Left colon (tissue), 2 donors: ENCODE measurements at places on chromosomes 2 and 18.

- no peak for DNase-seq
These were observed 8.5 kb downstream of the FAM161A start for GRCh38 chr2:61845320-61845719.

DNA sequence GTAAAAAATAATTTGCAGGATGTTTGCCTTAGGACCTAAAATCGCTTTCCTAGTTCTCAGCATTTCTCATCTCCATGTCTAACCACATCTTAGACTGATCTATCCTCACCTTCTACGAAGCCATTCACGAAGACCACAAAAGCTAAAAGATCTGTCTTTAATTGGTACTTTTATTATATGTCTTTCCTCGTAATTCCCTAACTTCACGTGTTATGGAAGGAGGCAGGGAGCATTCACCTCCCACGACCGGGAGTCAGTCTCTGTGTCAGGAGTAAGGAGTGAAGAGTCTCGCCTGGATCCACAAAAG, 1.6 kb downstream of the DLGAP1 start:
- DNase-seq: no peak

- DNase-seq: no peak
These were observed 15.4 kb upstream of the FAP start for GRCh38 chr2:162258686-162259085.

GRCh38 chr18:47888156-47888555, 42.3 kb downstream of the SMAD2 start:
- no peak for DNase-seq

DNA sequence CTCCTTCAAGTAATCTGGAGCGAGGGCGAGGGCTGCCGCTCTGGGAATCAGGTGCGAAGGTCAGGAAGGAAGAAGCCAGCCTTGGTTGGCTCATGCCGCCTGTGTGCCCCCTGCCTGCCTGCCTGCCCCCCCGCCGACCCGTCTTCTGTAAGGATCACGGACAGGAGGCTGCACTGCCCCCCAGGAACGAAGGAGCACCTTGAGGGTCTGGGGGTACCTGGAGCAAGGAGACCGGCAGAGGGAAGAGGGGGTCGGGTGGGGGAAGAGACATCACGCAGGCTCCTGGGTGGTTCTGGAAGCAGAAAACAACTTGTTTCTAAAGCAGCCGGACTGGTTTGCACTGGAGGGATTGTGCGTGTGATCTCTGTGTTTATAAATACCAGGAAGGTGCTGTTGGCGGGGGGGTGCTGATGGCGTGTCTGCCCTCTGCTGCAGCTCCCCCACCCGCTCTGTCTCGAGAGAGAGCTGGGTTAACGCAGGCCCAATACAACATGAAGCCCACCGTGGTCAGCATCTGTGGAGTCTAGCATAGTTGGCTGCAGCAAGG, 1.7 kb downstream of the FOSL2 start:
- DNase-seq: peak; percentile 76

GRCh38 chr2:231617059-231617926, 24.6 kb downstream of the TEX44 start:
- DNase-seq: peak; percentile 57

DNA sequence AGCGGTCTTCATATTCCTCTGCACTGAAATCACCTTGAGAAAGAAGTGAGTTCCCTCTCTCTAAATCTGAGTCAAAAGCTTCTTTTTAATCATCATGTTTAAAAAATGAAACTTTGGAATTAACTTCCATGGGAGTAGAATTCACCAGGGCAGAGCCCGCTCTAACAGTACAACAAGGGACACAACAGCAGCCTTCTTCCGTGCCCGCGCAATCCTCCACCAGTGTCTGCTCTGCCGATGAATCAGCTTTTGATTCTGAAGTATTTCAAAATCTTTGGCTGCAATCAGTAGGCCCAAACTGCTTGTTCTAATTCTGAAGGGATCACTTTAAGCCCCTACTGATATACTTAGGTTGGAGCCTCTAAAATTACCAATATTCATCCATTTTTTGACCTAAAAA, 76.9 kb downstream of the USP40 start:
- DNase-seq: no peak

DNA sequence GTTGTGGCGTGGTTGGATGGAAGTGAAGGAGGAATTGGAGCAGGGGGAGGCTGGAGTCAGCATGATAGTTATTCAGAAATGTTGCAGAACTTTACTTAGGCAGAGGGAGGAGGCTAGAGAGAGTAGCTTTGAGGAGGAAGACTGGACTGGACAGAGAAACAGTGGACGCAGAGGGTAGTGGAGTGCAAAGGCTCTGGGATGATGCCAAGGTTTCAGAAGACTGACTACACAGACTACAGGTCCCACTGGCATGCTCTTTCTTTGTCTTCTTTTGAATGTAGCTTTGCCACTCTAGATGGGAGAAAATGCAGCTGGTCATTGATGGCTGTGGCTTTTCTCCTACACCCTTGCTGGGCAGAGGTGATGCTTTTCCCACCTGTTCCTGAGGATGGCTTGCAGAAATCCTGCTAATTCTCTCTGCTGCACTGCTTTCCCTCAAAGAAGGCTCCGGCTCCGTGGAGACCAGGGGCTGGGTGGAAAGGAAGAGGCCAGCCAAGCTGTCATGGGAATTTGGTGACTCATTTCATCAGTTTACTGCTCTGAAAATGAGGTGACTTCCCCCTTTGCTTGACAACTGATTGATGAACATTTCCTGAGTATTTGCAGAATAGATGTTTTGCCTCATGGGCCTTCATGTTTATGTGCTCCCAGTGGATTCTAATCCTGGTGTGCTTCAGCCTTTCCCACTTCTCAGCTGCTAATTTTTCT, 42.4 kb downstream of the MEIS1 start:
- DNase-seq: no peak

- DNase-seq: no peak
These were observed 194.9 kb upstream of the POU3F3 start for GRCh38 chr2:104658904-104659591.

GRCh38 chr2:165401285-165401852, 68.1 kb upstream of the CSRNP3 start:
- no peak for DNase-seq

DNA sequence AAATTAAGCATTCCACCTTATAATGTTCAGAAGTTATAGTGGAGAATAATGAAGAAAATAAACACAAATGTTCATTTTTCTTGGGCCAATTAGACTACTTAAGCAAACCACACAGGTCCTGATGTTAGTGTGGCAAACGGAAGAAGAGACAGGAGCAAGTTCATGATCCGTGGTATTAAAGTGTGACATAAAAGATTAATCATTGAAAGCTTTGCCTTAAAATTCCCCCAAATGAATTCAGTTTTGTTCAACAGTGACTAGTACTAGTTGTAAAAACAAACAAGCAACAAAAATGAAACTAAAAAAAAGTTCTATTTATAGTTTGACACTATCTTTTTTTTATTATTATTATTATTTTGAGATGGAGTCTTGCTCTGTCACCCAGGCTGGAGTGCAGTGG, 73.7 kb downstream of the RFTN2 start:
- no peak for DNase-seq

DNA sequence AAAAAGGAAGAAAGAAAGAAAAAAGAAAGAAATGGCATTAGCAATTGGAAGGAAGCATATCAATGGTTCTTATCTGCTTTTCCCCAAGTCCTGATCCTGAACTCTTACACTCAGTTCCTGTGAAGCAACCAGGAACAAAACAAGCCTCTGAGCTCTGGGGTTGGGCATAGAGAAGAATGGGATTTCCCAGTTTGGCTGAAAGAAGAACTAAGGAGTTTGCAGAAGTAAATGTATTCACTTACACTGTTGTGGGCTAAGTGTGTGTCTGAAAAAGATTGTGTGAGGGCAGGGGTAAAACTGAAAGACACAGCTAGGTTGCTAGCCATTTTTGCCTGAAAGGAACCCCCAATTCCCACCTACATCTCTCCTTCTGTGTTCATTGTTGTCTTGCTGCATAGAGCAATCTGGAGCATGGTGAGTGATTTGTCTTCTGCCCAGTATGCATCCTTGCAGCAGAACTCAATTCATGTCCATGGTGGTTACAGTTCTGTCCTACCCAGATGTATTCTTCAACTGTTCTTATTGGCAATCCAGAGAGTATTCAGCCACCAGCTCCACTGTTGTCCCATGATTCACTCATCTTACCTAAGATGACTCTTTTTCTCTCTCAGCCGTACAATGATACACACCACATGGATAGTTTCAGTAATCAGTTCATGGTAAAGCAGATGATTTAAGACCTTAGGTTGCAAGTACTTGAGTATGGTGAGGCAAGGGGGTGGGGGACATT, 348.7 kb downstream of the ARHGAP15 start:
- DNase-seq: no peak

DNA sequence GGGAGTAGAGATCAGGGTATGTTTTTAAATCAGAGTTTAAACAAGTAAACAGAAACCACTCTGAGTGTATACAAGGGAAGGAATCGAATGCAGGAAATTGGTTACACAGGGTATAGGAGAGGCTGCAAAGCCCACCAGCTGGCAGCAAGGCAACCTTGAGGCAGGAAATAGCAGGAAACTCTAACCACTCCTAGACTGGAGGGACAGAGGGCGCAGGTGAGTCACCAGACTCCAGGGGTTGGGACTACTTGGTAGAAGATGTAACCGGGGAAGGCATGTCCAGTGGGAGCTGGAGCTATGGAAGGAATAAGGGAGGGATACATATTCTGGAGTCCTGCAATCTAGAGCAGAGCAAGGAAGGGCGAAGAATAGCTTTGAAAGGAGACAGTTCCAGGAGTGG, 152.3 kb downstream of the MEIS1 start:
- no peak for DNase-seq

DNA sequence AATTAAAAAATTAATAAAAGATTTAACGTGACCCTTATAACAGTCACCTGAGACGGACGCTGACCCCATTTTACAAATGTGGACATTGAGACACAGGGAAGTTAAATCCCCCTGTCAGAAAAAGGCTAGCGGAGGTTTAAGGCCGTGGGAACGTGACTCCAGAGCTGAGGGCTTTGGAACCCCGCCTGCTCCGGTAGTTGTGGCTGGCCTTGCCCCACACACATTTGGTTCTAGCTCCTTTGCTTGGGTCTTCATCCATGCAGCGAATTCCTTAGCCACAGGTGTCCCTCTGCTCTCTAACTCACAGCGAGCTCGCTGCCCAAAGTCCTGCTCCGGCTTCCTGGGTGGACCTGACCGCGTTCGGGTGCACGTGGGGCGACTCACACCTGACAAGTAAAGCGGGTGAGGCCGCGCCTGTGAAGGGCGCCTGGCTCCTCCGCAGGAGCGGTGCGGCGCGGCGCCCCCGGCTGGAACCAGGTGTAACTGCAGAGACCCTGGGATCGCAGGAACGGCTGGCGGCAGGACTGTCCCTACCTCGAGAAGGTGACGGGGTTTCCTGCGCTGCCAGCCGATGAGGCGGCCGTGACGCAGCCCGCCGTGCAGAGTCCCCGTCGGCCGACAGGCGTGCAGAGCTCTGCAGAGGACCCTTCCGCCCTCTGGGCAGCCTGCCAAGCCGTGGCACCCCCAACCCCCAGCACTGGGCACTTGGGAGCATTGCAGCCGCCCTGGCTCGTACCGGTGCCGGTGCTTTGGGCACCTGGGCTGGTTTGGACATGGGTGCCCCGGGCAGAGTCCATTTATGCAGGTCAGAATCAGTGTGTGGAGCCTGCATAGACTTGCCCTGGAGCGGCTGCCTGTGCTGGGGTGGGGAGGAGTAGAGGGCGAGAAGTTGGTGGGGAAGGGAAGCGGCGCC, 2.4 kb upstream of the PROC start:
- DNase-seq: peak; percentile 85

DNA sequence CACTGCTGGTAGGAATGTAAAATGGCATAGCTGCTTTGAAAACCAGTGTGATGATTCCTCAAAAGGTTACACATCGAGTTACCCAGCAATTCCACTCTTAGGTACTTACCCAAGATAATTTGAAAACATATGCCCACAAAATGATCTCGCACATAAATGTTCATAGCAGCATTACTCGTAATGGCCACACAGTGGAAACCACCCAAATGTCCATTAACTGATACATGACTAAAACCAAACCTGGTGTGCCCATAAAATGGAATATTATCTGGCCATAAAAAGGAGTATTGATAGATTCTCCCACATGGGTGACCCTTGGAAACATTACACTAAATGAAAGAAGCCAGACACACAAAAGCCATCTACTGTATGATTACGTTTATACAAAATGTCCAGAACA, 70.4 kb downstream of the ALPK2 start:
- DNase-seq: no peak

DNA sequence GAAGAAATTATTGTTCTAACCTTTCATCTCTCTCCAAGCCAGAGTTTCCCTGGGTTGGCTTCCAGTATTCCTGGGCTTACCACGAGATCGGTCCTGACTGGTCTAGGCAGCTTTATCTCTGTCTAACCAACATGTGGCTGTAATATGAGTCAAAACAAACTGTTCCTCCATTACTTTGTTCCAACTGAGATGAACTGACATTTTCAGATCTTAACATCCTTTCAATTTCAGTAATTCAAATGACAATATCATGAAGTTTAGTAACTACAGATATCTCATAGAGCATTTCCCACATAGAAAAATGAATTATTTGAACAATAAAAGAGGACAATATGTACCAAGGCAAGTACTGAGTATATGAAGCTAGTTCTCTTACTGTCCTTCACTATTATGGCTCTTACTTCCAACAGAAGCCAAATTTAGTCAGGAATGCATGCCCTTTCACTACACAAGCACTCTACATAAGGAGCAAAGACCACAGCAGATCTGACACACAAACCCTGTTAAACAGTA, 15.5 kb downstream of the SLC25A12 start:
- no peak for DNase-seq

DNA sequence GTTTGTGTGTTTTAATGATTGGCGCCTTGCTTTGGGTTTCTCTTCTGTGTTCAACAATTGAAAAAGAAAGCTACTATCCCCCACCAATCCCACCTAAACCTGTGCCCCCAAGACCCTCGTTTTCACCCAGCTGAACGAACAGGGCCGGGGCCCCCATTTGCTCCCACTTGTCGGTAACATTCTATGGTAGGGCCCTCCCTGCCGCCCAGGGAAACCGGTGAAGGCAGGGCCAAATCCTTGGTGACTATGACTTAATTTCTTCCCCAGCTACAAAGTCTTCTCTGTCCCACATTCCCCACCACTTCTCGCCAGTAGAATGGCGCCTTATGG, 598 bp upstream of the SNRNP200 start:
- no peak for DNase-seq

DNA sequence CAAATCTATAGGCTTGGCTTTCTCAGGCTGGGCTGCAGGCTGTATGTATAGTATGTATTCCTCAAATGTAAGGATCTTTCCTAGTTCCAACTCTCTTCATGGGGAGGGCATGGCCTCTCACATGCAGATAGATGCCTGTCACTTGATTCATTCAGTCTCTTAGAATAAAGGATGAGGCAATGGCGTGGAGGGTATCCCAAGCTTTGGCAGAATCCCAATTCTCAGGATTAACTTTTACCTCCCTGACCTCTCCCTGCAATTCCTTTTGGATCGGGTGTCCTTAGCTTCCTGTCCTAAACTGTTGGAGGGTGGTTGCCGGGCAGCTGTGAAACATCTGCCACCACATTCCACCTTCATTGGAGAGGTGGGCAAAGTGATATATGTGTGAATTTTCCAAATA, 80.3 kb downstream of the INSIG2 start:
- no peak for DNase-seq

DNA sequence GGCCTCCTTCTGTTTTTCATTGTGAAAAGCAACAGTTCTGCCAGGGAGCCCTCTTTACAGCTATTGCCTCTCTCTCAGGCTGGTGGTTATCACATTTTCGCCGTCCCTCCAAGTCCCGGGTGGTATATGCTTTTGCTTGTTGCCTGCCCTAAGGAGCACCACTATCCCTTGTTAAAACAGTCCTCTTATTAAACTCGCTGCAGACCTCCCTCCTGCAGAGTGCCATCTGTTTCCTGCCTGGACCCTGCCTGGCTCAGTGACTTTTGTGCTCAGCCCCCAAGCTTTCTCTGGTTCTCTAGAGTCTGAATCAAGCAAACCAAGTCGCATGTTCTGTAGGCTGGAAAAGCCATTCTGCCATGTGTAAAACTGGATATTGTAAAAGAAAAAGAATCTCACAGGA, 72.1 kb upstream of the FHL2 start:
- DNase-seq: no peak
